GM19239 (cell line): ENCODE measurements at places on chromosomes 6 and 20.

DNA sequence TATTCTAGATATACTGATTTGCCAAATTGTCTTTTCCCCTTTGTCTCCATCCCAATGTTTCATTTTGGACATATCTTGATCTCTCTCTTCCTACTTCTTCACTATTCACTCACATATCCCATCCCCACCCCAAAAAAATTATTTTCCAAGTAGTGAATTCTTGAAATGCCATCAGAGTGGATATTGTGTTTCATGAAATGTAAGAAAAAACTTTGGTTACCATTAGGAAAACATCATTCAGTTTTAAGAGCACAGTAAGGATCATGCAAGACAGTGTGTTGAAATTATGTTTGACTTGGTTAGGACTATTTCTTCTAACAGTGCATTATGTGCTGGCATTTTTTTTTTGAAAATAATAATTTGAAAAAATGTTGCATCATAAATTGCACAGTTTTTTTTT lies 5.7 kb downstream of the RSPO3 start:
- DNase-seq: no peak

DNA sequence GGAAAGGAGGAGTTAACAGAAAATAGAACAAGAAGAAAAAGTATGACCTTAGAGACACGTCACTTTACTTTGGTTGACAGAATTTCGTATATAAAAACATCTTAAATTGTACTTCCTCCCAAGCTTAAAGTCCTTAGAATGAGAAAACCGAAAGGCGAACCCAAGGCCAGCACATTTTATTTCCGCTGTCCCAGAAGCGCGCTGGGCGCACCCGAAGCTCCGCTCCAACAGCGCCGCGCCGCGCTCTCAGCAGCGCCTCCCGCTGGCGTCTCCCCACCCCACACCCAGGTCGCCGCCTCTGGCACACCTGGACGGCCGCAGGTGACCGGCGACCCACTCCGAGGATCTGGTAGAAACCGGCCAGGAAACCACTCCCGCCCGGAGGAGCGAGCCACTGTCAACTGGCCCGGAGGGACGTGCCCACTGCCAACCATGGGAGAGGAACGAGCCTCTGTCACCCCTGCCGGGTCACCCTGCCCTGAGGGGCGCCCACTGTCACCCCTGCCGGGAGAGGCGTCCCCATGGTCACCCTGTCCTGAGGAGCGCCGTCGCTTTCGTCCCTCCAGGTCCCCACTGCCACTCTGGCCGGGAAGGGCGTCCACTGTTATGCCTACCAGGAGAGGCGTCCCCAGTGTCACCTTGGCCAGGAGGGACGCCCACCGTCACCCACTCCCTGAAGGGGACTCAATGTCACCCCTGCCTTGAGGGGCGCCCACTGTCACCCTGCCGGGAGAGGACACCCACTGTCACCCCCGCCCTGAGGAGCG lies 824 bp downstream of the MPC1 start:
- no peak for DNase-seq

GRCh38 chr6:44730771-44731391 lies 343.4 kb downstream of the CDC5L start:
- DNase-seq: no peak

DNA sequence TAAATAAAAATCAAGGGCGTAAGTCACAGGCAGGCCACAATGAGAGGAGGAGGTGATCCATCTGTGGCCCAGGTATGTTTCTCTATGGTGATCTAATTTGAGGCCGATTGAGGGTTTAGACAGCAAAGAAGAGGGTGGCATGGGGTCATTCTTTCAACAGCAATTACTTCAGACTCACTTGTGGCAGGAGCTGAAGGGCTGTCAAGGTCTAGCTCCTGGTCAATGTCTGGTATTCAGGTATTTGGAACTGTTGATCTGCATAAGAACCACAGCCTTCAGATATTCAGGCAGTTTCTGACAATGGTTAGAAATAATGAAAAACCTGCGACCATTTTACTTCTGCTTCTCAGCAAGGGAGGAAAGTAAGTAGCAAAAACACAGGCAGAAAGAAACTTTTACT lies 259.6 kb downstream of the FOXC1 start:
- DNase-seq: no peak

DNA sequence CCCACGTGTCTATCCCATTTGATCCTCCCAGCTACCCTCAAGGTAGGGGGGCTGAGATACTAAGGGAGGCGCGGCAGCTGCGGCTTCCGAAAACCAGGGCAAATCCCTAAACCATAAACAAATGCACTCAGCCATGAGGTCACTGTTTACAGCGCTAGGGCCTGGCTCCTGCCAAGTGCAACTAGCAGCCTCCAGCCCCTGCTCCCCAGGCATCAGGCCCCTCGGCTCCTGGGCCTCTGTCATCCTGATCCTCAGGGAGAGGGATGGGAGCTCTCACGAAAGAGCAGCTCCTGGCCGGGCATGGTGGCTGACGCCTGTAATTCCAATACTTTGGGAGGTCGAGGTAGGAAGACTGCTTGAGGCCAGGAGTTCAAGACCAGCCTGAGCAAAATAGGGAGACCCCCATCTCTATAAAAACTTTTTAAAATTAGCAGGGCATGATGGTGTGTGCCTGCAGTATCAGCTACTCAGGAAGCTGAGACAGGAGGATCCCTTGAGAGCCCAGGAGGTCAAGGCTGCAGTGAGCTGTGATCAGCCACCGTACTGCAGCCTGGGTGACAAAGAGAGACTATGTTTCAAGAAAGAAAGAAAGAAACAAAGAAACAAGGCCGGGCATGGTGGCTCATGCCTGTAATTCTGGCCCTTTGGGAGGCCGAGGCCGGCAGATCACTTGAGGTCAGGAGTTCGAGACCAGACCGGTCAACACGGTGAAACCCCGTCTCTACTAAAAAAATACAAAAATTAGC lies 42.5 kb upstream of the TLDC2 start:
- DNase-seq: no peak

GRCh38 chr6:151160929-151161757 lies 78.6 kb upstream of the AKAP12 start:
- no peak for DNase-seq
